ENCODE measurements at places on chromosomes 2 and 18.
A peak's percentile ranks its signal among the peaks of the same experiment; 100 is the strongest.

GRCh38 chr2:133062931-133063665 is 393.1 kb upstream of the LYPD1 start:
- no peaks in the 10 kb centered on the region for H3K36me3 ChIP-seq
- H3K4me3 ChIP-seq: no peak overlapping the region
- no peaks in the 10 kb centered on the region for H3K4me1 ChIP-seq
- H3K27ac ChIP-seq: no peak overlapping the region
- no peaks in the 10 kb centered on the region for H3K27me3 ChIP-seq

- no peak for DNase-seq
- no peak overlapping the region for H3K4me3 ChIP-seq
- H3K27me3 ChIP-seq: peaks cover 33% of the 10 kb centered on the region
- peaks cover 13% of the 10 kb centered on the region for H3K4me1 ChIP-seq
- H3K27ac ChIP-seq: no peak overlapping the region
These were observed 3.9 kb upstream of the TNFRSF11A start for GRCh38 chr18:62321201-62321600.

DNA sequence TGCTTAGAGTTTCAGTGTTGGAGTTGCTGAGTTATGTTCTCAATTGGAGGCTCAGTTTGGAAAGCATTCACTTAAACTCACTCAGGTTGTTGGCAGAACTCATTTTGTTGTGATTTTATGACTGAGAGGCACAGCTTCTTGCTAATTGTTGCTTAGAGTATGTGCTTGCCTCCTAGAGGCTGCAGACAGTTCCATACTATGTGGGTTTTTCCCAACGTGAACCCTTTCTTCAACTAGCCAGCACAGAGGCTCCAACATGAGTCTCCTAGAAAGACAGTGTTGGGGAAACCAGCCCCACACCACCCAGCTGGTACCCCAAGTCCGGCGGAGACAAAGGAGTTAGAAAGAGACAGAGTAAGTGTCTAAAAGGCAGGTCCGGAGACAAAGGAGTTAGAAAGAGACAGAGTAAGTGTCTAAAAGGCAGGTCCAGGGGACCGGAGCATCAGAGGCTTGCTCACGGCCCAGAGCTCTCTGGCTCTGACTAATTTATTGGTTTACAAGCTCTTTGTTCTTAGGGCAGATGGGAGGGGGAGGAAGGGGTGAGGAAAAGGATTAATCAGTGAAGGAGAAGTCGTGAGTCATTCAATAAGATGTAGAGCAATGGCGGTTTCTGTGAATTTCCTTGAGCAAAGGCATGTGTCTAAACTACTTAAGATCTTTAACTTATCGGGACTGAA is 999.7 kb upstream of the LRRTM1 start:
- H3K4me3 ChIP-seq: no peak overlapping the region
- DNase-seq: no peak
- H3K4me1 ChIP-seq: no peaks in the 10 kb centered on the region

GRCh38 chr18:44130376-44130942 is 550.2 kb upstream of the SETBP1 start:
- H3K27ac ChIP-seq: no peak overlapping the region
- DNase-seq: peak; percentile 0
- no peaks in the 10 kb centered on the region for H3K4me1 ChIP-seq
- no peak overlapping the region for H3K4me3 ChIP-seq
- H3K36me3 ChIP-seq: no peaks in the 10 kb centered on the region
- no peaks in the 10 kb centered on the region for H3K27me3 ChIP-seq

DNA sequence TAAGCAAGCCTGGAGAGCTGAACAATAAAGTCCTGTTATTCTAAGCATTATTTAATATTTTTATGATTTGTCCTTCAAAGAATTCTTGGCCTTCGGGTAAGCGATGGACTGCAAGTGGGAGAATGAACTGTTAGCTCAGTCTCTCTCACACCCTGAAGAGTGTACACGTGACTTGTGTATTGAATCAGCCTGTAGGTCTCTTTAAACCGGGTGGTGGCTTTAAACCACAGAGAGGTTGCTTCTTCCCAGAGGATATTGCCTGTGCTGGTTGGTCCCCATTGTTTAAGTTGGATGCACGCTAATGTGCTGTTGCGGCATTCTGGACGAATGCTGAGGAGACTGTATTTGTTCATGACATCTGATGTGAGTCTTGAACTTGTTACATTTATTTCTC is 183.3 kb downstream of the LTBP1 start:
- H3K27ac ChIP-seq: no peak overlapping the region
- DNase-seq: no peak
- H3K36me3 ChIP-seq: no peaks in the 10 kb centered on the region
- no peak overlapping the region for H3K4me3 ChIP-seq

DNA sequence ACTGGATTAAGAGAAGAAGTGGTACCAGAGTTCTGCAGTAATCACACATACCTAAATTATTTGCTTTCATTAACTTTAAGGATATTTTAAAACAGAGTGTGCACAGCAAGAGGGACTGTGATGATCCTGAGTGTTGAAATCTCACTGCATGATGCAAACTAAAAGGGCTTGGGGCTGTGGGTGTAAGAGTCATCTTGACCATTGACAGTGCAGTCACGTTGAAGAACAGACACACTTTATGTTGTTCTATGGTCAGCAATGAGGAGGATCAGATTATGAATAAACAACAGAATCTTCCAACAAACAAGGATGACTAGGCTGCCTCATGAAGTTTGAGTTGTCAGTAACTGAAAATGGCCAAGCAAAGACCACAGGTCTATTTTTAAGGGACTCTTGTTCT is 87.2 kb upstream of the GALNT5 start:
- no peak overlapping the region for H3K4me3 ChIP-seq
- no peaks in the 10 kb centered on the region for H3K27me3 ChIP-seq
- no peak for DNase-seq
- no peaks in the 10 kb centered on the region for H3K36me3 ChIP-seq

GRCh38 chr2:159226608-159227385 is 59.7 kb downstream of the WDSUB1 start:
- no peak for DNase-seq
- H3K36me3 ChIP-seq: no peaks in the 10 kb centered on the region
- H3K27ac ChIP-seq: no peak overlapping the region
- no peaks in the 10 kb centered on the region for H3K4me1 ChIP-seq
- no peak overlapping the region for H3K4me3 ChIP-seq

DNA sequence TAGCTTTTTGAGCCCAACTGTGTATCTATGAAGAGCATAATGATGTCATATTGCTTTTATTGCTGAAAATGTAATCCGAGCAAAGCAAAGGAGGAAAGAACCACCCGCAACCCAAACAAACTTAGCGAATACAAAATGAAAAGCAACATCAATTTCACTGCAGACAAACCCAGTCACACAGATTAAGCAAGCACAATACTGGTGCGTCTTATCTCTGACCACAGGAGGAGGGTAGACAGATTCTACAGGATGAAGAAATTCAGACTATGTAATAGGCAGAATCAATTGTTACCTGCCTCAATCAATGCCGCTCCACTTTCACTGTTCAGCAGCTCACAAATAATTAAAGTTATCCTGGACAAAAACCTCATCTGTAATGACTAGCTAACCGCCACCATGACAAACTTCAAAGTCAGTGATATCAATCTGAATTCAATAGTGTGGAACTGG is 115.5 kb upstream of the SP3 start:
- no peak overlapping the region for H3K27ac ChIP-seq
- no peak for DNase-seq
- no peaks in the 10 kb centered on the region for H3K4me1 ChIP-seq
- no peaks in the 10 kb centered on the region for H3K27me3 ChIP-seq

DNA sequence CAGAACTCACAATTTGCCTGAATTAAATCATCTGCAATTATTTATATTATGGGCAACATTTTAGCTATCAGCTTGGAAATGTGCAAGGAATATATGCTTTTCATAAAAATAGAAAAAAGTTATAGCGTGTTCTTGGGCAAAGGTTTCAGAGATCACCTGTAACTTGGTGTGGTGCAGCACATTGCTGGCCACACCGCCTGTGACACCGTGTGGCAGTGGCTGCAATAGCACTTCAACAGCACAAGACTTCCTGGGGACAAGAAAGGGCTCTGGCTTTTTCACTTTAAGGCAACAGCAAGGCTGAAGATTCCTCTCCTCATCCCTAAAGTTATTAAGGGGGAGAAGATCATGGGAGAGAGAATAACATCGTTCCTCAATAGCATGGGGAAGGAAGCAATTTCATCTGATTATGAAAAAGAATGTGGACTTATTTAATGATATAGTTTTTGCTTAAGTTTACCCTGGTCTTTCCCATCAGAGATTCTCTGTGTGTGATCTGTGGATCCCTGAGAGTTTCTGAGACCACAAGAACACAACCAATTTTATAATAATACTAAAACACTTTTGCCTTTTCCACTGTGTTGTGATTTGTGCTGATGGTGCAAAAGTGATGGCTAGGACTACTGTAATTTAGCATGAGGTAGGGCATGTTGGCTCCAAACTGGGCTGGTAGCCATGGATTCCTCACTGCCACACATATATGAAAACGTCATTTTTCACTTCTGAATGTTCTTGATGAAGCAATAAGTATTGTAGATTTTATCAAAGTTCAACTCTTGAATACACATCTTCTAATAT is 15.0 kb upstream of the SERPINB3 start:
- DNase-seq: no peak
- no peaks in the 10 kb centered on the region for H3K27me3 ChIP-seq
- H3K4me1 ChIP-seq: no peaks in the 10 kb centered on the region

- H3K27me3 ChIP-seq: no peaks in the 10 kb centered on the region
- DNase-seq: no peak
- no peak overlapping the region for H3K27ac ChIP-seq
- no peak overlapping the region for H3K4me3 ChIP-seq
- H3K36me3 ChIP-seq: no peaks in the 10 kb centered on the region
- no peaks in the 10 kb centered on the region for H3K4me1 ChIP-seq
These were observed 1625.5 kb upstream of the CELF4 start for GRCh38 chr18:39191058-39191457.

DNA sequence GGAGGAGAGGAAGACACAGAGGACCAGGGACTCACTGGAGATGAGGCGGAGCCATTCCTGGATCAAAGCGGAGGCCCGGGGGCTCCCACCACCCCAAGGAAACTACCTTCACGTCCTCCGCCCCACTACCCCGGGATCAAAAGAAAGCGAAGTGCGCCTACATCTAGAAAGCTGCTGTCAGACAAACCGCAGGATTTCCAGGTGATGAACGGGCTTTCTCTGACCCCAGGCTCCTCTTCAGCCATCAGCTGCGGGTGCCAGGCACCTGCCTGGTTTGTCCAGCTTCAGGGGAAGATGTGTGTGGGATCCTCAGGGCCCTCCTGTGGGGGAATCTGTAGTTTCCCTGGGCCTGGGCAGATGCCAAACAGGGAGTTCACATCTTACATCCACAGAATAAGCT is 60.4 kb downstream of the DYSF start:
- H3K36me3 ChIP-seq: no peaks in the 10 kb centered on the region
- H3K27me3 ChIP-seq: no peaks in the 10 kb centered on the region
- no peak overlapping the region for H3K27ac ChIP-seq
- no peaks in the 10 kb centered on the region for H3K4me1 ChIP-seq
- DNase-seq: no peak

- no peak overlapping the region for H3K27ac ChIP-seq
- peaks cover 45% of the 10 kb centered on the region for H3K4me1 ChIP-seq
- DNase-seq: no peak
- no peaks in the 10 kb centered on the region for H3K36me3 ChIP-seq
- peak overlapping the region; percentile 55 for H3K4me3 ChIP-seq
These were observed 7.0 kb upstream of the PAX3 start for GRCh38 chr2:222305516-222306392.

GRCh38 chr2:85414761-85415553 is 3.6 kb upstream of the SH2D6 start:
- DNase-seq: no peak
- no peaks in the 10 kb centered on the region for H3K36me3 ChIP-seq
- H3K4me1 ChIP-seq: peaks cover 36% of the 10 kb centered on the region
- H3K27ac ChIP-seq: no peak overlapping the region

- H3K36me3 ChIP-seq: no peaks in the 10 kb centered on the region
- DNase-seq: no peak
- H3K4me1 ChIP-seq: no peaks in the 10 kb centered on the region
- no peak overlapping the region for H3K4me3 ChIP-seq
- no peaks in the 10 kb centered on the region for H3K27me3 ChIP-seq
- no peak overlapping the region for H3K27ac ChIP-seq
These were observed 765.2 kb upstream of the POU3F3 start for GRCh38 chr2:104088745-104089144.

- H3K27me3 ChIP-seq: no peaks in the 10 kb centered on the region
- H3K36me3 ChIP-seq: no peaks in the 10 kb centered on the region
- no peak for DNase-seq
- no peaks in the 10 kb centered on the region for H3K4me1 ChIP-seq
- H3K4me3 ChIP-seq: no peak overlapping the region
These were observed 337.7 kb upstream of the SETBP1 start for GRCh38 chr18:44342946-44343345.

- H3K27me3 ChIP-seq: no peaks in the 10 kb centered on the region
- no peaks in the 10 kb centered on the region for H3K36me3 ChIP-seq
- no peak for DNase-seq
- H3K27ac ChIP-seq: no peak overlapping the region
These were observed 69.5 kb upstream of the TLK1 start for GRCh38 chr2:171230176-171230575.

GRCh38 chr18:62073461-62074281 is 113.2 kb downstream of the PIGN start:
- H3K27ac ChIP-seq: no peak overlapping the region
- H3K4me3 ChIP-seq: no peak overlapping the region
- no peaks in the 10 kb centered on the region for H3K36me3 ChIP-seq
- DNase-seq: no peak
- no peaks in the 10 kb centered on the region for H3K27me3 ChIP-seq
- H3K4me1 ChIP-seq: no peaks in the 10 kb centered on the region

GRCh38 chr2:68428746-68429145 is 38.3 kb downstream of the FBXO48 start:
- H3K27ac ChIP-seq: no peak overlapping the region
- DNase-seq: no peak
- no peak overlapping the region for H3K4me3 ChIP-seq
- no peaks in the 10 kb centered on the region for H3K27me3 ChIP-seq
- H3K4me1 ChIP-seq: peaks cover 46% of the 10 kb centered on the region

DNA sequence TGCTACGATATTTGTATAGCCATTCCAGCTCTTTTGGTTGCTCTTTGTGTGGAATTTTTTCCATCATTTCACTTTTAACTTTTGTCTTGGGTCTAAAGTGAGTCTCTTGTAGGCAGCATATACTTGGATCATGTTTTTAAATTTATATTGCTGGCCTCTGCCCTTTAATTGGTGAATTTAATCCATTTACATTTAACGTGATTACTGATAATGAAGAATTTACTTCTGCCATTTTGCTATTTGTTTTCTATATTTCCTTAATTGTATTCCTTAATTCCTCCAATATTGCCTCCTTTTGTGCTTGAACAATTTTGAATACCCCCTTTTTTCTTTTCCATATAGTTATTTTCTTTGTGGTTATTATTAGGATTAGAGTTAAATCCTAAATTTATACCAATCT is 21.0 kb upstream of the ADNP2 start:
- H3K4me3 ChIP-seq: no peak overlapping the region
- no peaks in the 10 kb centered on the region for H3K36me3 ChIP-seq
